Activated gamma-delta T cell treated with Interleukin-2 at 50 U/mL for 16 hours (primary cell): ENCODE measurements at places on chromosomes 3 and 15.

DNA sequence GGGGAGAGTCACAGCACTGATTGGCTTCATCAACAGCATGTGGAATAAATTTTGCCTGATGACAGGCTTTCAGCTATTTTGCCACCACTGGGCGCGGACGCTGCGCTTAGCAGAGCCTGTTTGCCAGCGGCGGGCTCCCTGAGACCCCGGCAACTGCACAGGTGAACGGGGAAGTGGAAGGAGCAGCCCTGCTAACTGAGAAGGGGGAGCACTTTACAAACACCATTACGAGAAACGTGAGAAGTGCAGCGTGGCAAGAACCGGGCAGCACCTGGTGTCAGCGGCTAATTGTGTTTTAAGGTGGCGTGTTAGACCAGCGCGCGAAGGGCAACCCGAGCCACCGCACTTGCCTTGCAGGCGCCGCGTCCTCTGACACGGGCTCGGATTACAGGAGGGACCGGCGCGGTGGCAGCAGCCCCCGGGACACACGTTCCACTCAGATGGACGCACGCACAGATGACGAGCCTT, 307.8 kb upstream of the ARRDC4 start:
- no peak for DNase-seq

GRCh38 chr3:145807990-145808389, 353.0 kb downstream of the PLOD2 start:
- DNase-seq, result no peak

GRCh38 chr3:166444756-166445155, 607.5 kb upstream of the BCHE start:
- DNase-seq, result no peak

DNA sequence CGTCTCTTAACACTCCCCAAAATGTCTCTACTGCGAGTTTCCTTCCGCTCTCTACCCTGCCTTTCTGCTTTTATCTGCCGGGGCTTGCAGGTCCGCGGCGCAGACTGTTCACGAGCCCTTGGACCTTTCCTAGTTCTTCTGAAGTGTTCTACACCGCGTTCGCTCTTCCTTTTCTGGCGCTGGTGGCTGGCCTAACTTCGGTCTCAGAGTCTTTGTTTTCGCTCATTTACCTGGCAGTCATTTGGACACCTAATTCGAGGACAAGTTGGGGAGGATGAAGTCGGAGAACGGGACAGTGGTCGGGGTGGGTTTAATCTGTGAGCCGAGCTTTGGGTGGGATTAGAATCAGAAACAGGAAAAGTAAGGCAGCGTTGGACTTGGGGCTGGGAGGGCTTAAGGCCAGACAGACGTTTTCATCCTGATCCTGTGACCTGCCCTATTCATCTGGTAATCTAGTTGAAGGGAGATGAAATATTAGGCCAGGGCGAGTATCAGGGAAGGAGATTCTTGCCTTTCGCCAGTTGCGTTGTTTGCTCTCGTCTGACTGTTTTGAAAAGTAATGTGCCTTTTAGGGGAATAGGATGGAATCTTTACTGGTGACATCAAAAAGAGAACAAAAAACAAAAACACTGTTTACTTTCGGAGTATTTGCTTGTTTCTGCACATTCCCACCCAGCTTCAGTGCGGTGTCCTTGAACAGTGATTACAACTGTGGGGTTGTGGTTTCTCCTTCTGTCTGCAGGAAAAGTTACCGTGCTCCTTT, 1.8 kb downstream of the DIPK2A start:
- DNase-seq, result peak; percentile 62

- no peak for DNase-seq
Observed at GRCh38 chr3:160613661-160614060, 48.3 kb upstream of the KPNA4 start.

- DNase-seq, result no peak
Observed at GRCh38 chr3:181056136-181056732, 66.7 kb upstream of the DNAJC19 start.

DNA sequence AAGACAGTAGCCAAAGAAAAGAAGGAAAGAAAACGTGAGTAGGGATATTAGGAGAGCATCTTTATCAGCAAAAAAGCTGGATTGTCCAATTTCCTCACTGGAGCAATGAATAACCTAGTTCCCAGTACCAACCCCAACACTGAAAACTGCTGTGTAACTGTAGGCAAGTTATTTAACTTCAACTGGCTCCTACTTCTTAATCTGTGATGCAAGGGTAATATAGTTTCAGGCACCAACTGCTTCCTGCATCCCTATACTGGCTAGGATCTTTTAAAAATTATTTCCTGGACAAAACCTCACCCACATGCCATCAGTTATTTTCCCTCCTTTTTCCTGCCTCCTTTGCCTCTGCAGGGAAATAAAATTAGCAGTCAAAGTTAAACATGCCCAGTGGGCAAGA, 59.6 kb downstream of the ZBTB20 start:
- no peak for DNase-seq

- no peak for DNase-seq
Observed at GRCh38 chr3:194925614-194926013, 239.9 kb downstream of the FAM43A start.

DNA sequence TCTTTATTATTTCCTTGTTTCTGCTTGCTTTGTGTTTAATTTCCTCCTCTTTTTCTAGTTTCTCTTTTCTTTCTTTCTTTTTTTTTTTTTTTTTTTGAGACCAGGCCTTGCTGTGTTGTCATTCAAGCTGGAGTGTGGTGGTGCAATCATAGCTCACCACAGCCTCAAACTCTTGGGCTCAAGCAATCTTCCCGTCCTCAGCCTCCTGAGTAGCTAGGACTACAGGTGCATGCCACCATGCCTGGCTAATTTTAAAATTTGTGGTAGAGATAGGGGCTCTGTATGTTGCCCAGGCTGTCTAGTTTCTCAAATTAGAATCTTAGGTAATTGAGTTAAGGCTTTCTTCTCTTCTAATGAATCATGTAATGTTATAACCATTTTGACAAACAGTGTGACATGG, 22.4 kb downstream of the SLMAP start:
- DNase-seq, result no peak

- no peak for DNase-seq
Observed at GRCh38 chr3:107810171-107811071, 280.4 kb downstream of the CD47 start.

DNA sequence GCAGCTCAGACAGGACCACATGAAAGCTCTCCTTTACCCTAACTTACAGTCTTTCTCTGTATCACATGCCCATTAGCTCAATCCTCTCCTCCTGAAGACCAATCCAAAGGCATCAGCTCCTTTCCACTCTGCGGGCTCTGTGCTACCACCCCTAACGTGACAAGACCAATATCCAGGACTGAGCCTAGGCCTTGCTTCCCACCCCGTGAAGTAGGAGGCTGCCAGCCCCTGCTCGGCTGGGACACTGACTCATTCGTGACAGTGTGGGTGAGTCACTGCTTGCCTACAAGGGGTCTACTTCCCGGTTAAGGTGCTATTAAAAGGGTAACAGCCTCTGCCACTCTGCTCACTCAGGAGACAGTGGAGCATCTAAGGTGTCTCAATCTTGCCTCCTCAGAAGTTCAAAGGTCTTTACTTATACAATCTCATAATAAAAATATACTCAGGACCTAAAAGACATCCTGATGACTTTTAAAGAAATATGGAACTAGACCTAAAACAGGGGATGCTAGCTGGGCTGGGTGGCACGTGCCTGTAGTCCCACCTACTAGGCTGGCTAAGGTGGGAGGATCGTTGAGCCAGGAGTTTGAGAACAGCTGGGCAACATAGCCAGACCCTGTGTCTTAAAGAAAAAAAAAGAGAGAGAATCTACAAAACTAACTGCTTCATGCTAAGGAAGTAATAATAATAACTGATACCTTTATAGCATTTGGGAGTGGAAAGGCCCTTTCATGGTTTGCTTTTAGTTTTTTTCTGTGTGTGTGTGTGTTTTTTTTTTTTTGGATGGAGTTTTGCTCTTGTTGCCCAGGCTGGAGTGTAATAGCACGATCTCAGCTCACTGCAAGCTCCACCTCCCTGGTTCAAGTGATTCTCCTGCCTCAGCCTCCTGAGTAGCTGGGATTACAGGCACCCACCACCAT, 55.0 kb downstream of the TMEM44 start:
- DNase-seq, result no peak

GRCh38 chr3:51682526-51682925, 11.5 kb downstream of the TEX264 start:
- no peak for DNase-seq

- no peak for DNase-seq
Observed at GRCh38 chr15:44489464-44489863, 47.5 kb upstream of the EIF3J start.

GRCh38 chr3:186444288-186444687, 82.3 kb upstream of the DGKG start:
- no peak for DNase-seq

GRCh38 chr3:102125197-102125993, 276.1 kb downstream of the NFKBIZ start:
- no peak for DNase-seq

DNA sequence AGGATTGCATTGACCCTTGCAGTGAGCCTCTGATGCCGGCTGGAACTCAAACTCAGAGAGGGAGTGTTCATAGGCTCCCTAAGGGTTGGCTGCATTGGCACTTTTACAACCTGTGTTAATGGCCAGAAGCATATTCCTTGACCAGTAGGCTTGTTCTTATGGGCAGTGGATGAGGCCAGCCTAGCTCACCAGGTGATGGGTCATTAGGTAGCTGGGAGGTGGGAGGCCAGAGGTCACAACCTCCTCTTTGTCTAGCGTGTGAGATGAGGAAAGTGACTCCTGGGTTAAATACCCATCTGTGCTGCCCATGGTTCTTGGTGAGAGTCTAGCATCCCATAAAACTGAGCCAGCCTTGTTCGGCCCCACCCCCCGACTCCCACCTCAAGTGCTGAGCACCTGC, 275.7 kb upstream of the CTNNB1 start:
- DNase-seq, result no peak

GRCh38 chr3:53187430-53187829, 26.4 kb downstream of the PRKCD start:
- DNase-seq, result no peak

DNA sequence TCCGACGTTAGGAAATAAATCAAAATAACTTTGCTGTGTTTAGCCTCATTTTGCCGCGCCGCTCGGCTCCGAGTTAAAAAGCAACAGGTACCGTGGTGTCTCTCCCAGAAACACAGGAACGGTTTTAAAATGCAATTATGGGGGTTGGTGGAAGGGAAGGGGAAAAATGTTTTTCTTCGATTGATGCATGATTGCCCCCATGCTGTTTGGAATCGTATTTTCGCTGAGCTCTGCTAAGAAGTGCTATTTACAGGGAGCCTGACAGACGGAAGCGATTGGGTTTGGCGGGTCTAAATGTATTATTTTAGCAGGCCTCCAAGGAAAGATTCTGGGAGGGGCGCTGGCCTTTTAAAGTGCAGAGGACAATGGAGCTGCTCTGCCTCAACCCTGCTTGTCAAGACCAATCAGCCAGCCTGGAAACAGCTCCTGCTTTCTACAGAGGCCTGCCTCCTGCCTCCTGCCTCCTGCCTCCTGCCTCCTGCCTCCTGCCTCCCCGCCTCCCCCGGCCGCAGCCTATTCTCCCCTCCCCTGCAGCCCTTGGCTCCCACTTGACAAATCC, 156.7 kb upstream of the TLE3 start:
- no peak for DNase-seq

DNA sequence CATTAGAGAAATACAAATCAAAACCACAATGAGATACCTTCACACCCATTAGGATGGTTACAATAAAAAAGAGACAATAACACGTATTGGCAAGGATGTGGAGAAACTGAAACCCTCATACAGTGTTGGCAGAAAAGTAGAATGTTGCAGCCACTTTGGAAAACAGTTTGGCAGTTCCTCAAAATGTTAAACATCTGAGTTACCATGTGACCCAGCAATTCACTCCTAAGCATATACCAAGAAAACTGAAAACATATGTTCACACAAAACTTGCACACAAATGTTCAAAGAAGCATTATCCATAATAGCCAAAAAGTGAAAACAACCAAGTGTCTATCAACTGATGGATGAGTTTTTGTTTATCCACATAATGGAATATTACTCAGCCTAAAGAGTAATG, 166.9 kb upstream of the FAM3D start:
- DNase-seq, result no peak

DNA sequence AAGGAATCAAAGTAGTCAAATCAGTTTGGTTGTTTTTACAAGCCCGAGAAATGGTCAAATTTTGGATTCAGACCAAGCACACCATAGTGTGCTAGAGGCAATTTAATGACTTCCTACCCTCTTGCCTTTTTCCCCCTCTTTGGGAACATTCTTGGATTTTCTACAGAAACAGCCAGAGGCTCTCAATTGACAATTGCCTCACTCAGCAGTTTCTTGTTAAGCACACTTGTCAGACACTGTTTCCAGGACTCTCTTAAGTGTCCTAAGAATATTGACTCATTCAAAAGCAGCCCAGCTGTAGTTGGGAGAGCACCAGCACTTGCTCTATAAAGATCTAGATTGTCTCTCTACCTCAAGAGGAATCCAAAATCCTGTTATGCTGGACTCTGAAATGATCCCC, 1.5 kb upstream of the SLC35G2 start:
- DNase-seq, result no peak

- no peak for DNase-seq
Observed at GRCh38 chr15:70867911-70868467, 14.0 kb upstream of the LARP6 start.
